ENCODE measurements at places on chromosomes 5 and 9.

DNA sequence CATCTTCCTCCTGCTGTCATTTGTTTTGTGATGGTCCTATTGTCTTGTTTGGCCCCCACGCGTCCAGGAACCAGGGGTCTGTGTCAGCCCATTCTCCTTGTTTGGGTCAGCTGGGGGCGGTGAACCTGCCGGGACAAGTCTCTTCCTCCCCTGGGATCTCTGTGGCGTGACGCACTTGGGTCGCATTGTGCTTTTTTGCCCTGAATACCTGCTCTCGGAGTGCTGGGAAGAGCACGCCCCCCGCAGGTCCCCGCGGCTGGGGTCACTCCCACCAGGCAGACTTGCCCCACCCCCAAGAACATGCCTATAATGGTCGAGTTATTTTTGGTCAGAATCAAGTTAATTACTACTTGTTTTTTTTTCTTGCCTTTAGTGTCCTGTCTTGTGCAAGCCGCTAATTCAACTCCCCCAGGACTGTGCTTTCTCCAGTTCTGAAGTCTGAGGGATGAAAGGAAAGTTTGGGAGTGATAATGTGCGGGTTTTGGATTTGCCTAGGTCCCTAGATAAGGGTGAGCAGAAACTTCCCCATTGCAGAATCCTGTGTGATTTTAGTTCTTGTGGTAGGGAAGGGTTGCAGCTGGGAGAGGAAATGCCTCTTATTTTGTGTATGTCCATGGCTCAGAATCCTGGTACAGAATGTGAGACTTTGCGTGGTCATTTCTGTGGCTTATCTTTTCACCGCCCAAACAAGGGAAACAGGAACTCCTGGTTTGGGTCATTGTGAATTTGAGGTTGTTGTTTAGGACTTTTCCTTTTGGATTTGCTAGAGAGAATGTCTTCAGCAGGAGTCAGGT, 789 bp downstream of the ACER2 start:
- DNase-seq = peak; percentile 46

DNA sequence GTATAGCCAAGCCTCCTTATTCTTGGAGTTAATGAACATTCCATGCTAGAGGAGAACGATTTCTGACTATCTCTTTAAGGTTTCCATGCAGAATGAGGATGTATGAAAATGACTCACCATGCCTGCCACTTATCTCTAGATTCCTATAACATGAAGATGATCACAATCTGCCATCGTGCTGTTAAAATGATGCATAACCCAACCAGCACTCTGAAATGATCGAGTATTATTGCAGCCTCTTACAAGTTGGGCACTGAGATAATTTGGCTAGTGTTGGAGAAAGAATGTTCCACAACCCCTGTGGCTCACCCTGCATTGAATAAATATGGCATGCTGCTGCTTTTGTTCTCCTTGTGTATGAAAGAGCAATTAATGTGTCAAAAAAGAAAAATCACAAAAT, 1143.6 kb upstream of the WWC1 start:
- no peak for DNase-seq

DNA sequence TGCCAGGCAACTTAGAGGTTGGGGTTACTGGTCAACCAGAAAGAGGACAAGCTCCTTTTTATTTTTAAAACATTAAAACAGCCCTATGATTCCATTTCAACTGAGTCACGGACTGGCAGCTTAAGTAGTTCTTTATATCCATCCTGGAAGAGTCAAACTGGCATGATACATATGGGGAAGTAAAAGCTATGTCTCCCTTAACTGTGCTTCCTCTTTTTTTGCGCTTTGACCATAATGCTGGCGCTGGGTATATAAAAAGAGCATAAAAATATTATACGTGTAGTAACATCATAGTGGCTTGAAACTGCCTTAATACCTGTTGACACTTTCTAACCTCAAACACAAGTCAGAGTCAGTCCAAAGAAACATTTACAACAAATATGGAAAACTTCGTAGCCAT, 274.4 kb downstream of the CSNK1G3 start:
- no peak for DNase-seq

DNA sequence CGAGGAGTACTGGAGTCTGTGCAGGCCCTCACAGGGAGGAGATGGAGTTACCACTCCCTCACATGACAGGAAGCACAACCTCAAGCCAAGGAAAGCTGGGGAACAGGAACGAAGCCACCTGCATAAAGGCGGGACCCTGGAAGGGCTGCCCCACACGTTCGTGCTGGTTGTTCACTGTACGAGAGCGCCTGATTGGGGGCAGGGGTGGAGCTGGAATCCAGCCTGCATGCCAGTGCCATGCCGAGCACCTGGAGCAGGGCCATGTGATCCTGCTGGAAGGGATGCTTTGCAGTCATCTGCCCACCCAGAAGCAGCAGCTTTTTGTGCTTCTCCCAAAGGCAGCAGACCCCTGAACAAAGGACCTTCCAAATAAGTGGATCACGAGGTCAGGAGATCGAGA, 11.4 kb downstream of the GRM6 start:
- no peak for DNase-seq

- no peak for DNase-seq
Observed at GRCh38 chr9:109599131-109599530, 101.0 kb upstream of the PTPN3 start.

GRCh38 chr9:135243201-135244190, 156.0 kb downstream of the OLFM1 start:
- DNase-seq = peak; percentile 18

GRCh38 chr9:27864644-27865438, 291.6 kb upstream of the C9orf72 start:
- peak; percentile 22 for DNase-seq

GRCh38 chr5:146592352-146592751, 76.4 kb upstream of the GPR151 start:
- DNase-seq = no peak

- no peak for DNase-seq
Observed at GRCh38 chr9:113528811-113529210, 65.3 kb downstream of the RGS3 start.

- no peak for DNase-seq
Observed at GRCh38 chr5:144691936-144692335, 521.3 kb downstream of the KCTD16 start.

DNA sequence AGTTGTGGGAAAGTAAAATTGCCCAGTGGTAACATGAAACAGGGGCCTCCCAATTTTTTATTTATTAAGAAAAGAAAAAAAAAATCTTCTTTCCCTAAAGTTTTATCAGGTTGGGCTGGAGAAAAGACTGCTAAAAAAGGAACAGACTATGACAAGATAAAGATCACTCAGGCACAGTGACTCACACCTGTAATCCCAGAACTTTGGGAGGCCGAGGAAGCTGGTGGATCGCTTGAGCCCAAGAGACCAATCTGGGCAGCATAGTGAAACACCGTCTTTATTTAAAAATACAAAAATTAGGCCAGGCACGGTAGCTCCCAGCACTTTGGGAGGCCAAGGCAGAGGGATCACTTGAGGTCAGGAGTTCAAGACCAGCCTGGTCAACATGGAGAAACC, 312.5 kb downstream of the CETN3 start:
- no peak for DNase-seq

DNA sequence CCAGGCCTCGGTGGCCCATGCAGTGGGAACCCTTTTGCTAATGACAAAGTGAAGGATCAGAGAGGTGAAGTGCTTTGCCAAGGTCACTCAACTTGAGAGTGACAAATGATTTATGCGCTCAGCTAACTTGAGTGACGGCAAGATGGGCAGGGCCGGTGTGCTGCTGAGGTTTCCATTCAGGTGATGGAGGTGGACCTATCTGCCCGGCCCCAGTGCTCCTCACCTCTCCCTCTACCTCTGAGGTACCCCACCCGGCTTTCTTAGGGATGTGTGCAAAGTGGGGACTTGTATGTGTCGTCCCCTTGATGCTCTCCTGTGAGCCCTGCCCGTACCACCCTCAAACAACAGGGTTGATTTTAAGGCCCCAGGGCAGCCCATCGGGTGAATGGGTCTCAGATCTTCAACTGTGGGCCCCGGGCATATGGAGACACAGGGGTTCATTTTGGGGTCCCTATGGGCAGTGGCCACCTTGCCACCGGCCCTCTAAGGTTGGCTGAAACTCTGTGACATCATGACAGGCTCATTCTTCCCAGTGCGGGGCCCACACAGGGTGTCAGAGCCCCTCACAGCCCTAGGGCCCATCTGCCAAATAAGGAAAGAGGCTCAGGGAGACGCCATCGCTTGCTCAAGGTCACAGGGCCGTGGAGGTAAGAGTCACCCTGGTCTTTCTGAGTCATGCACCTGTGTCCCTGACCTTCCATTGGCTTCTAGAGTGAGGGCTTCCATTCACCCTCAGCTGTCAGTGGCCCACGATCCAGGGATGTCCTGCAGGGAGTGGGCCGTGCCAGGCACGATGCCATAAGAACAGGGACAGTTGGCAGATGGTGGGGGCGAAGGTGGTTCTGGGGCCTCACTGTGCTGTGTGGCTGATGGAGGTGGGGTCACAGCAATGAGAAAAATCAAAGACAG, 170.6 kb upstream of the MVB12B start:
- no peak for DNase-seq

DNA sequence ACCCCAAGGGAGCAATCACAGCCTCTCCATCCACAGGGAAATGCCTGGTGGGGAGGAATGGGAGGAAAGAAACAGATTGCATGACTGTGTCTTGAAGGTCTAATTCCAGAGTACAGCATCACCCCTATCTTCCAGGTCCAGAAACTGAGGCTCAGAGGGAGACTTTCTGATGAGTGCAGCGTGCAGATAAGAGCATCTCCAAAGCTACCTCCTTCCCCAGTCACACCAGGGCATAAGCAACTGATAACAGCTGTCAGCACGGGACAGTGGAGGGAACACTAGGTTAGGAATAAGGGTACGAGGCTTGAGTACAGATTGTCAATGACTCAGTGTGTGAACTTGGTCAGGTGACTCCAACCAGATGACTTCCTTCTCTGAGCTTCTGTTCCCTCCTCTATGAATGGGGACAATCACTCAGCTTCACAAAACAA, 126.9 kb downstream of the KCNIP1 start:
- no peak for DNase-seq

GRCh38 chr5:124878583-124879342, 132.3 kb upstream of the ZNF608 start:
- no peak for DNase-seq

- no peak for DNase-seq
Observed at GRCh38 chr5:163033656-163034055, 403.7 kb upstream of the CCNG1 start.

DNA sequence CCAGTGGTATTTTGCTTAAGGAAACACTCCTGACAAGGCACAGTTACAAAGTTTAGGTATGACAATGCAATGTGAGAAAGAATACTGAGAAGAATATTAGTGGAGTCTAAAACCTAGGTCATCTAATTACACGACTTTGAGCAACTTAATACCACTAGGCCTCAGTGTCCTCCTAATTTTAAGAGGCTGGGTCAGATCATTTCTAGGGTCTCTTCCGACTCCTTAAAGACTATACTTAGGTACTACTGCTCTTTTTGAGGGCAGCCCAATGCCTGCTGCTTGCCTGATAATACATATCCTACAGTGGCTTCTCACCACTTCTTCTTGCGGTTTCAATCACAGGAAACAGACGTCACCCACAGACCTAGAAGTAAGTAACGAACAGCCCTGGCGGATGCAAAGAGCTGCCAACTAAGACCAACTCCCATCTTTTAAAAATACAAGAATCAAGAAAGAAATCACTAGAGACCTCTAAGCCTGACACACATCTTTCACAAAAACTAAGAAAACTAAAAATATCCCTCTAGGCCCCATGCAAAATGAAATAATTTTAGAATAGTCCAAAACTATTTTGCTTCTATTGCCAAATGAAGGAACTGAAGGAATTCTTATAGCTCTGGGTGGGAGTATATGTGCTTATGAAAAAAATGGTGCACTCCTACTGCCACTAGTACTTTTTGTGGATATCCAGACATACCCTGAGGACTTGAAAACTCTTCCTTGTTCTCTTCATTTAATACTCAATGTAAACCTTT, 13.1 kb downstream of the DIAPH1 start:
- no peak for DNase-seq

DNA sequence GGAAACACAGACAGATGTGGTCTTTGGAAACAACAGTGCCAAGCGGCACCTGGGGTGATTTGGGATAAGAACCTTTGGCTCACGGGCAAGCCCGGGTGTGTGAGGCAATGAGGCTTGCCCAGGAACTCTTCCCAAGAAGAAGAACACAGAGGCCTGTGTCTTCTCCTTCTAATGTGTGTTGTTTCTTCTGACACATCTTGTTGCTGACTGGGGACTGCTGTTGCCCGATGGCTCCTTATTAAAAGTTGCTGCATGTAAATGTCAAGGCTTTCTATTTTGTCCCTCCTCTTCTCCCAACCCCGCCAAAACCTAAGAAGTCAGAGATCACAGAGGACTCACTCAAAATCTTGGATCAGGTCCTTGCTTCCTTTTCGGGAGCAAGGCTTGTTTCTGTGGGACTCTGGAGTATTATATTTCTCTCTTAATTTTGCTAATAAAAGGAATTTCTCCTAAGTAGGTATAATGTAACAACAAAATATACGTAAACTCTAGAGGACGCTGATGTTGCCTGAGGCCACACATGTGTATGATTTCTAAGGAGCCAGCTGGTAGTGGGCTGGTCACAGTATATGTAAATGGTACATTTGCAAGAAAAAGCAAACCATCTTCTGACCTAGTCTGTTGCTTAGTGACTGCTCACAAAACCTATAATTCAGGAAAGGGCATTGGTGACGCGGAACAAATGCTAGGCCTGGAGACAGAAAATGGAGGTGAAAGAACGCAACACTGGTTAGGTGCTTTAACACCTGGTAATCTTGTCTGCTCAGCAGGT, 232.5 kb downstream of the GADD45G start:
- DNase-seq = no peak

- no peak for DNase-seq
Observed at GRCh38 chr5:146076455-146076854, 28.9 kb downstream of the PLAC8L1 start.

DNA sequence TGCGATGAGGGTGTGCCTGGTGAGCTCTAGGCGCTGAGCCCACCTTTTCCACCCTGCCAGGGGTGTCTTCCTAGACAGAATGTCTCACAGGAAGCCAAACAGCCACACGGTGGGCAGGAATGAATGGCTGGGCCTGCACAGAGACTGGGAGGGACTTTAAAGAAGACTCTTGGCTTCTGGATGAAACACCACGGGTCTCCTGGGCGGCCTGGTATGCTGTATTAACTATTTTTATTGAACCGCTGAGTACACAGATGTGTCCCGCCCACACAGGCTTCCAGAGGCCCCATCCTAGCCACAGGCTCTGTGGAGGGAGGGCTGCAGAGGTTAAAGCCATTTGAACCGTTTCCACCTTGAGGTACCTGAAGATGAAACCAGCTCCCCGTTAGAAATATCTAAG, 115.2 kb upstream of the CXCL14 start:
- DNase-seq = peak; percentile 50

- DNase-seq = no peak
Observed at GRCh38 chr5:140182075-140182711, 7.2 kb downstream of the CYSTM1 start.

All from right hindlimb (tissue), 1 donor.